ENCODE measurements at places on chromosomes 3 and 15.

DNA sequence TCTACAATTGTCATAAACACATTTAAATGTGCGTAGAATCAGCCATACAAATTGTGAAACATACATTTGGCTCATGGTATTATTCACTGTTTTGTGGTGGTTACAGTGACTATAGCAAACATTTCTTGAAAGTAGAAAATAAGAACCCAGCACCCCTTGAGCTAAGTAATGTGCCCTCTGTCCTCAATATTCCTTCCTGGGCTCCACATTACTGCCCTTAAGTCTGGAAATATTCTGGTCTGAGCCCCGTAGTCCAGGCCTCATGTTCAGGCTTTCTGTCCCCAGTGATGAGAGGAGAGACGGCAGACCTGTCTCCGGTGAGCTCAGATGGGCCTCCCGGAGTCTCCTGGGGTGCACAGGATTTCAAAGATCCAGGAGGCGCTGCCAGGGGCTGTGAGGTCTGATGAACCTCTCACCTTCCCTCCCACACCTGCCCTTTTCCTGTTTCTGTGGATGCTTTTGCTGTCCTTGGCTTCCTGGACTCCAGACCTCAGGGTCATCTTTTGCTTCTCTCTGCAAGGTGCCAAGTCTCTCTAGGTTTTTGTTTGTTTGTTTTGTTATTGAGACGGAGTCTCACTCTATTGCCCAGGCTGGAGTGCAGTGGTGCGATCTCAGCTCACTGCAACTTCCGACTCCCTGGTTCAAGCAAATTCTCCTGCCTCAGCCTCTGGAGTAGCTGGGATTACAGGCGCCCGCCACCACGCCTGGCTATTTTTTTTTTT, 8.8 kb upstream of the MUC20 start:
- no peak for DNase-seq

DNA sequence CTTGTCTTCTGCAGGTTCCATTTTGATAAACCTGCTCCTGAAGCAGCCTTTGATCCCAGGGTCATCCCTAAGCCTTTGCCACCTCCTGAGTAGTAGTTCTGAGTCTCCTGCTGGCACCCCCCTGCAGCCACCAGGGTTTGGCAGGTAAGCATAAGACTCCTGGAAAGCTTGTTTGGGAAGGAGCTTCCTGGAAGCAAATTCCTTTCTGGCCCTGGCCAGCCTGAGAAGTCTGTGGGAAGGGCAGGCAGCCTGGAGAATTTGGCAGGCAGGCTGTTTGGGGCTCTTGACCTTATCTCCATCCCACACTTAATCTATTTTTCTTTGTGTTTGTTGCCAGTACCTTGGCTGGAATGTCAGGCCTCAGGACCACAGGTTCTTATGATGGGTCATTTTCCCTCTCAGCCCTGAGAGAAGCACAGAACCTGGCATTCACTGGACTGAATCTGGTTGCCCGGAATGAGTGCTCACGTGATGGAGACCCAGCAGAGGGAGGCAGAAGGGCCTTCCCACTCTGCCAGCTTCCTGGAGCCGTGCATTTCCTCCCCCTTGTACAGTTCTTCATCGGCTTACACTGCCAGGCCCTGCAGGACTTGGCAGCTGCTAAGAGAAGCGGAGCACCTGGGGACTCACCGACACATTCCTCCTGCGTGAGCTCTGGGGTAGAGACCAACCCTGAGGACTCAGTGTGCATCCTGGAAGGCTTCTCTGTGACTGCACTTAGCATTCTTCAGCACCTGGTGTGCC, 13.4 kb downstream of the ATRIP start:
- DNase-seq, result no peak

DNA sequence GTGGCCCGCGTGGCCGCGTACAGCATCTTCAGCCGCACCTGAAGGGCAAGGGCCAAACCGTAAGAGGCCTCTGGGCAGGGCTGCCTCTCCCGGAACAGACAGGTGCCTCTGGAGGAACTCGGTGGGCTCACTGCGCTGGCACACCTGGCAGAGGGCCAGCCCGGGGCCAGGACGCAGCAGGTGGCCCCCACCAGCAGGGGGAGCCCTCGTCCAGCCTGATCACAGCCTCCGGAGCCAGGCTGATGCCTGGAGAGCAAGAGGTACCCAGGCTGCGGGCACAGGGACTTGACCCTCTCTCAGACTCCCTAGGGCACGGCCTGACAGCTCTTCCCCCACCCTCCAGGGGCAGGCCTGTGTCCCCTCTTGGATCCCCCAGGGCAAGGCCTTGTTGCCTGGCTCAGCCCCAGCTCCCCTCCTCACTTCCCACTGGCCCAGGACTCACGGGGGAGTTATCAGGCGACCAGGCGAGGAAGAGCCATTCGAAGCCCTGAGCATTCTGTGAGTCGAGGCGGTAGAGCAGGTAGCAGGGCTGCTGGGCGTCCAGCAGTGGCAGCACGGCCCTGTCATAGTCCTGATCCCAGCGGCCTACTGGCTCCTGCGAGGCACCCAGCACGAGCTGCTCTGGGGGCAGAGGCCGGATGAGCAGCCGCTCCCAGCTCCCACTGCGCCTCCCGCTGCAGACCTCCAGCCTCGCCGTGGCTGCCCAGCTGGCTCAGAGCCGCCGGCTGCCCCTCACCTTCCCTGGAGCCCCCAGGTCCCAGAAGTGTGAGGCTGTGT, 6.2 kb upstream of the TLR9 start:
- peak; percentile 76 for DNase-seq

GRCh38 chr3:33196538-33196937, 22.1 kb downstream of the SUSD5 start:
- no peak for DNase-seq

DNA sequence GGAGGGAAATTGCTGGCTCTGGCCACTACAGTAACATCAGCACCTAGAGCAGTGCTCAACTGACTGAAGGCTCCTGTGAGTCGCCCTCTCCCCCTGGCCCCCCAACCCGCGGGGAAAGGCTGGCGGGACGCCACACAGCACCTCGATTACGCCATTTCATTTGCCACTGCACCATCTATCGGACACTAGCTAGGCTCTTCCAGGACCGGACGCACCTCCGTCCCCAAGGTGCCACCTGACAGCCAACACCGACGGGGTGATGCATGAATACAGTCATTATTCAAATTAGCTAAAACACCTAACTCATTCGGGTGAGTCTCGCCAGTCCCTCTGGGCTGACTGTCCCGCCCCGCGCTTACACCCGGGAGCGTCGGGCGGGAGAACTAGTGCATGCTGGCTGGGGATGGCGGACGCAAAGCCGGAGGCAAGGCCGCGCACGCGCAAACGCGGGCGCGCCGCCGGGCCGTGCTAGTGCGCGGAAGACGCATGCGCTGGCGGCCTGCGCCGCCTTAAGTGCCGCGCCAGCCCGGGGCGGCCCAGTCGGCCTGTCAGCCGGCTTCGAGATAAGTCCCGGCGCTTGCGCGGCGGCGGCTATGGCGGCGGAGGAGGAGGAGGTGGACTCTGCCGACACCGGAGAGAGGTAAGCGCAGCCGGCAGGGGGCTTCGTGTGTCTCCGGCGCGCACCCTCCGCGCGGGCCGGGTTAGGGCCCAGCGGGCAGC, at the start of gene ABHD5:
Gene ABHD5 (plus strand): TSS at position 539 of the 720 bp plus-strand sequence. CDS start 55 bp downstream, at position 594.
- peak; percentile 91 for DNase-seq

DNA sequence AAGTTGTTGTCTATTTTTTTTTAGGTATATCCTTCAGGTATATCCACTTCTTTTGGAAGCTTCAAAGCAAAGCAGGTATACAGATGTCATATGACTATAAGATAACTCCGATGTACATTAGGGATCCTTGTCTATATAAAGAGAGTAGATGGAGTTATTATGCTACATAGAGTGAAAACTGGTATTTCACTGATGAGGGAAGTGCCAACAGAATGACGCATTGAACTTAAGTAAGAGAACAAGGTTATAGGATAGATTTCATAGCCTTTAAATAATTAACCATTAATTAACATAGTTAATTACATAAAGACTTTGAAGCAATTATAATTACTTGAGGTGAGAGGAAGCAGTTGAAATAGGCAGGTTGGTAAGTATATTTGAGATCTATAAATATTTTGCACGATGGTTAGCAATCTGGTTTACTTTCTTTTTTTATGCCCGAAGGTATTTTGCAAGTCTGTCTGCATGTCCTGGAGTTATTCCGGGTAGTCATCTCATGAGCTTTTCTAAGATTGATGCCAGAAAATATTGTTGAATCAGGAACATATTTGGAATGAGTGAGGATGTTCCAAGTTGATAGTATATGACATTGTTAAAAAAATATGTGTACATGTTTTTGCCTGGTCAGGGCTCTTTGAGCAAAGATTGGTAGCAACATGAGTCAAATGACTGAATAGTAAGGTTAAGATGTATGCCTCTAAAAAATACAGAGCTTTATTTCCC, 299.5 kb upstream of the KCNMB2 start:
- DNase-seq, result no peak

GRCh38 chr3:15042936-15043335, 22.2 kb downstream of the MRPS25 start:
- DNase-seq, result no peak

DNA sequence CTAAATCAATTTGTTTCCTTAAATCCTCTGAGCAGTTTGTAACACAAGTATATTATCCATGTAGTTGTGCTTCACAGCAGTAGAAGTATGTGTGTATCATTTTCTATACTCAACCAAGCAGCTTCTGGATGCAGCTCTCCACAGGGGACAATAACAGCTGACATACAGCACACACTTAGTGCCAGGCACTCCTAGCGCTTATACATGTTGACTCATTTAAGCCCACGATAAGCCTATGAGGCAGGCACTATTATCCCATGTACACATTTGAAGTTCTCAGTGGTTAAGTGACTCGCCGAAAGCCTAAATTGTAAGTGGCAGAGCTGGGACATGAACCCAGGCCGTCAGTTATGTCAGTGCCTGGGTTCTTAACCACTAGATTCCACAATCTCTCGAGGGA, 20.3 kb upstream of the LPP start:
- no peak for DNase-seq

- DNase-seq, result no peak
Measured at GRCh38 chr3:3587647-3587972, 211.6 kb upstream of the LRRN1 start.

DNA sequence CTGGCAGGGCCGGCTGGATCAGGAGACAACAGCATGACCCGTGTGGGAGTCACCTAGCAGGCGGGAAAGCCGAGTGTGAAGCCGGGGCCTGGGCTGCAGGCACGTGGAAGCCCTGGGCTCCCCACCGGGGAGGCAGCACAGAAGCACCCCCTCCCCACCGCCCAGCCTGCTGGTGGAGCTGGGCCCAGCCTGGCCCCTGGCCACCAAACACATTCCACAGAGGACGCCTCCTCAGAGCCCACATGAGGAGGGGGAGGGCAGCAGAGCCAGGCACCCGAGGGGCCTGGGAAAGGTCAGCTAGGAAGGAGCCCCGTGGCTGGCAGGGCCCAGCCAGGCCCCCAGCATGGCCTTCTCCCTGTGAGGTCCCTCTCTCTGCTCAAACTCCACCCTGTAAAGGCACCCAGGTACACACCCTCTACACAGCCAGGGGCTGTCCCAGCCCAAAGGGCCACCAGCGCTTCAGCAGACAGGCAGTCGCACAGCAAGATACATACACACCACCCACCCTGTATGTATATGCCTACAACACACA, 4.5 kb downstream of the PLXNB1 start:
- no peak for DNase-seq

GRCh38 chr3:13420045-13420830, at the start of gene NUP210:
TSS of gene NUP210 (minus strand) at chr3:13420322. CDS start at chr3:13420226, 96 bp downstream.
- DNase-seq, result peak; percentile 20

DNA sequence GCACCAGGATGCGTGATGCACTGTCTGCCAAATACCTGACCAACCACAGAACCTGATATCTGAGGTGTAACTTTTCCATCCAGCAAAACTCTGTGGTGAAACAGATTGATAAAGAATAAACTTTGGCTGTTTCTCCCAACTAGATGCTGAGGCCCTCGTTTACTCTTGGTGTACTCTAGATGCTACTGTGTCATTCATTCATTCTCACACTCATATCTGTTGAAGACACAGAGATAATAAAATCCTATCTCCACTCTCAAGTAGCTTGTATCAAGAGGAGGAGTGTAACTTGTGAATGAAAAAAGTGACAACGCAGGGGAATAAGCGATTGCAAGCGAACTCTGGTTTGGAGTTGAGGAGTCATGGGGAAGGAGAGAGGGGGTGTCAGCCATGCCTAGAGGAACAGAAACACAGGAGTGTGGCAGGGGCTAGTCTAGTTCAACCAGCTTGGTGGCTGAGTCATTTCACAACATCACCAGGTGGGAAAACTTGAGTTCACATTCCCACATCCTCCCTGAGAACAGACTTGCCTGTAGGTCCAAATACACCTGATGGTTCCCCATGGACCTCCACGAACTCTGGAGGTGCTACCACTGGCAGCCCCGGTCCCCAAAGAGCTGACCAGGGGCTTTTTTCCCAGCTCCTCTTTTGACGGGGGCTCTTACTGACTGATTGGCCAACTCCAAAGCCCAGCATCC, 73.3 kb upstream of the SNRK start:
- DNase-seq, result no peak

DNA sequence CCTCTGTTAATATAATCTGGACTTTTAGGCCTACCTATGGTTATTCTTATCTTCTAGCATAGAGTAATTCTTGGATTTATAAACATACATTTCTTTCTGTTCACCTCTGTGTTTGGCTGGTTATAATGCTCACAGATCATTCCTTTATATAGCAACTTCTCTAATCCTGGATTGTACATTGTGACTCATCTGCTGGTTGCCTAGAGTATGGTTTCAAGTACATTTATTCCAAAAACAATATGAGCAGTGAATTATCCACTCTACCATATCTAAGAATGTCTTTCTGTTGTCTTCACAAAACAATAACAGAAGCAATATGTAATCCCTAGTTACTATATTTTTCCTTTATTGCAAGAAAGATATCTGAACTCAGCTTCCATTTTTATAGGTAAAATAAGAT, 35.3 kb downstream of the FSIP1 start:
- no peak for DNase-seq

DNA sequence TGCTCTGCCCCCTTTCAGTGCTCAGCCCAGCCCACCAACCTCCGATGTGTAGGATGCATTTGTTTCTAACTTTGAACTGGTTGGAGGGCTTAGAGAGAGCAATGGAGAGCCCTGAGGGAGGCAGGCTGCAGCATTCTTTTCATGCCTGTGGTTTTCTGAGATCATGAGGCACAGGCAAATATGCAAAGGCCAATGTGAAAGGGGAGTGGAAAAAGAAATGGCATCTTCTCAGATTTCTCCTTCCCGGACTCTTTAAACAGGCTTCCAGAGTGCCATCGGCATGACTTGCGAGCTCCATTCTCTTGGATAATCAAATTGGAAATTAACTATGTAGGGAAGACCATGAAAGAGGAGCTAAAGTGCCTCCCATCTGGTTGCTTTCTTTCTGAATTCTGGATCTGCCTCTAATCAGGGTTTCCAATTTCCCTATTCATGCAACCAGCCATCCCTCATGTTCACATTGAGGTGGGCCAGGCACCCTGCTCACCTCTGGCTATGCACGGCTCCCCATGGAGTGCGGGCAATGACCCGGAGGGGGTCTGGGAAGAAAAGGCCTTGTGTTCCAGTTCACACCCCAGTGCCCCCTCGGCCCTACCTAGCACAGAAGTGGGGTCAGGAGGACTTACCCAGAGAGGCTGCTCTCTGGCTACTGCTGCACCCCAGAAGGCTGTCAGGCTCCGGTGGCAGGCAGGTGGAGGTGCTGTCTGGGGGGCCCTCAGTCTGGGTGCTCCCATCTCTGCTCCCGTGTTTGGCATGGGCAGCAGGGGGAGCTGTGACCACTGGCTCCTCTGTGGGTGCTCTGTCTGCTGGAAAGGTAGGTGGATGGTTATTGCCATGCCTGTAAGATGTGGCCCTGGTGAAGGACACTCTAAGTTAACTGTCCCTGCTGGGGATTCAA, 16.1 kb downstream of the AMOTL2 start:
- no peak for DNase-seq
